Retina (tissue), 1 donor: ENCODE measurements at places on chromosomes 12 and 14.

- DNase-seq, result no peak
These were observed 28.3 kb downstream of the NTN4 start for GRCh38 chr12:95762123-95762785.

DNA sequence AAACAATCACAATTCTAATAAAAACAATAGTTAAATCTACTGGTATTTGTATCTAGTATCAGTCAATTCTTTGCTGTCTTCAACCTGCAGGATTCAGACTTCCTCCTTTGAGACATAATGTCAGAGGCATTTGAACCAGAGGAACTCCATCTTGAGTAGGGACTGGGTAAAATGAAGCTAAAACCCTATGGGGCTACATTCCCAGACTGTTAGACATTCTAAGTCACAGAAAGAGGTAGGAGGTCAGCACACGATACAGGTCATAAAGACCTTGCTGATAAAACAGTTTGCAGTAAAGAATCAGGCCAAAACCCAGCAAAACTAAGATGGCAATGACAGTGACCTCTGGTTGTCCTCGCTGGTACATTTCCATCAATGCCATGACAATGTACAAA, 48.2 kb upstream of the MAP3K9 start:
- DNase-seq, result no peak

GRCh38 chr14:98956181-98956580, 315.8 kb downstream of the BCL11B start:
- no peak for DNase-seq

DNA sequence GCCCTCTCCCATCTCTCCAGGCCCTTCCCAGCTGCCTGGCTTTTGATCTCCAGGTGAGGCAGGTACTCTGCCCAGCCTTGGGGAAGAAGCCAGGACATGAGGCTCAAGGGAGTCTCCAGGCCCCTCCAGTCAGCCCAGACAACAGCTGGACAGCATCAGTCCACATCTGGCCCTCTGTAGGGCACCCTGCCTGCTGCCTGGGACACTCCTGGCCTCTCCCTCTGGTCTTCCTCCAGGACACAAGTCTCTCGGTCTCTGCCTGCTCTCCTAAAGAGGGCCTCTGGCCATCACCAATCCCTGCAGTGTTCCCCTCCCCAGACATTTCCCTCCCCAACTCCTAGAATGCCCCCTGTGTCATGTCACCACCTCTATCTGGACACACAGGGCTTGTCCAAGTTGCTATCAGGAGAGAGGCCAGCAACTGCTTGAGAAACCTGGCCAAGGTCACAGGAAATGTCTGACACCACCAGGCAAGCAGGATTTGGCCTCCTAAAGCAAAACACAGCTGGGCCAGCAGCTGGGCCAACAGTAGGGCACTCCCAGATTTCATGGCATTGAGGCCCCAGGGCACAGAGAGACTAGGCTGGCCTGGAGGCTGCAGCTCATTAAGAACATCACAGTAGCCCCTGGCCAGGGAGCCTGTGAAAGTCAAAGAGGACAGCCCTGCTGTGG, 29.0 kb downstream of the LTBP2 start:
- no peak for DNase-seq

GRCh38 chr12:108744021-108744897, 12.9 kb upstream of the CORO1C start:
- DNase-seq, result no peak

- DNase-seq, result no peak
These were observed 65.7 kb downstream of the PRKD1 start for GRCh38 chr14:29861996-29862395.

GRCh38 chr12:51949342-51950030, 2.0 kb upstream of the ACVR1B start:
- no peak for DNase-seq

GRCh38 chr14:64806202-64806861, 73.4 kb downstream of the SPTB start:
- DNase-seq, result no peak

DNA sequence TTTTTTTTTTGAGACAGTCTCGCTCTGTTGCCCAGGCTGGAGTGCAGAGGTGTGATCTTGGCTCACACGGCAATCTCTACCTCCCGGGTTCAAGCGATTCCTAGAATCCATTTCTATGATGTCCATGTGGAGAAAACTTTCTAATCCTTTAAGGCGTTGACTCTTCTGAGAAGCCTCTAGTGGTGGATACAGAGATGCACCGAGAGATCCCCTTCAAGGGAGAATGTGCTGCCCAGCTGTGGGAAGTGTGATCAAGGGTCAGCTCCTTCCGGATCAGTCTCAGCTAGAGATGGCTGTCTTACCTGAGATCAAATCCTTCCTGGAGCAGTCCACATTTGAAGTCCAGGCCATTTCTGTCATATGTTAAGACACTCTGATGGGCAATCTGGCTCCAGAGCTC, 92.7 kb upstream of the HECTD1 start:
- DNase-seq, result no peak

DNA sequence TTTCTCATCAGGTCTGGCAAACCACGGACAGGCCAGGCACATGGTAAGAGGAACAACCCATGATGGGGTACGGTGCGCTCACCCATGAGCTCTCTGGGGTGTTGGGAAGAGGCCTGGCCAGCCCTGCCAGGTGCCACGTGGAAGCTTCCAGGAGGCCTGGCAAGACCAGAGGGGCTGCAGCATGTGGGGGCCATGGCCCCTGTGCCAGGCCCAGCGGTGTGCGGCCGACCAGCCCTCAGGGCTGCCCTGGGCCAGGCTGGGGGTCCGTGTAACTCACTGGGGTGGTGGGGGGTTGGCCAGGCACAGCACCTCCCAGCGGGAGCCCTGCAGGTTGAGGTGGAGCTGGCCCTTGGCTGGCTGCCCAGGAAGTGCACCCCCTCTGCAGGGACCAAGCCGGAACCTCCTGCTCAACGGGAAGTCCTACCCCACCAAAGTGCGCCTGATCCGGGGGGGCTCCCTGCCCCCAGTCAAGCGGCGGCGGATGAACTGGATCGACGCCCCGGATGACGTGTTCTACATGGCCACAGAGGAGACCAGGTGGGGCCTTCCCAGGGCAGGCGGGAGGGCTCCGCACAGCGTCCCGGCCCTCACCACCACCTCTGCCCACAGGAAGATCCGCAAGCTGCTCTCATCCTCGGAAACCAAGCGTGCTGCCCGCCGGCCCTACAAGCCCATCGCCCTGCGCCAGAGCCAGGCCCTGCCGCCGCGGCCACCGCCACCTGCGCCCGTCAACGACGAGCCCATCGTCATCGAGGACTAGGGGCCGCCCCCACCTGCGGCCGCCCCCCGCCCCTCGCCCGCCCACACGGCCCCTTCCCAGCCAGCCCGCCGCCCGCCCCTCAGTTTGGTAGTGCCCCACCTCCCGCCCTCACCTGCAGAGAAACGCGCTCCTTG, 4.9 kb upstream of the CRIP2 start:
- DNase-seq, result no peak

DNA sequence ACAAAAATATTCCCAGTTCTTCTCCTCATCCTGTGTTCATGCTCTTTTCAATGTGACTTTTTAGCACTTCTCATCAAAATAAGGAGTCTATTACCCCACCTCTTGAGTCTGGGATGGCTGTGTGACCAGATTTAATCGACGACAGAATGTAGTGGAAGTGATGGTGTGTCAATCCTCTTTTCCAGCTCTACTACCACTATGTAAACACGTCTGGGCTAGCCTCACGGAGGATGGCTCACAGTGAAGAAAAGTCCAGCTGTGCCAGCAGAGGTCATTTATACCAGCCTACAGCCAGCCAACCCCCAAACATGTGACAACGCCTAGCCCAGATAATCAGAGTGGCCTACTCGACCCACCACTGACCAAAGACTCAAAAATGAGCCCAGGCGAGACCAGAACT, 37.3 kb upstream of the FGF6 start:
- no peak for DNase-seq

DNA sequence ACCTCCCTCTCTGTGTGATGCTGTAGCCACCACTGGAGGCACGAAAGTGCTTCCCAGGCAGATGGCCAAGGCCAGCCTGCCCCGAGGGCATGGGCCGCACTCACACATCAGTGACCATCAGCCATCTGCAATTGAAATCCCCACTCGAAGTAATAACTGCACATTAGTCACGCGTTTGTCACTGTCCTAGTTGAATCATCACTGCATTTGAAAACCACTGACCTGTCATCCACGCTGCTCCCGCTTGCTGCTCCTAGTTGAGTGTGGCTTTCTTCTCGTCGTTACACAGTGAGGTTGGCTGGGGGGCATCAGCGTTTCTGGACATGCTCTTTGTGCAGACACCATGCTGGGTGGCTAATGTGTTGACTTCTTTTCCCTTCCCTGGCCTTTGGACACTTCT, 176.1 kb downstream of the ADGRD1 start:
- peak; percentile 86 for DNase-seq

DNA sequence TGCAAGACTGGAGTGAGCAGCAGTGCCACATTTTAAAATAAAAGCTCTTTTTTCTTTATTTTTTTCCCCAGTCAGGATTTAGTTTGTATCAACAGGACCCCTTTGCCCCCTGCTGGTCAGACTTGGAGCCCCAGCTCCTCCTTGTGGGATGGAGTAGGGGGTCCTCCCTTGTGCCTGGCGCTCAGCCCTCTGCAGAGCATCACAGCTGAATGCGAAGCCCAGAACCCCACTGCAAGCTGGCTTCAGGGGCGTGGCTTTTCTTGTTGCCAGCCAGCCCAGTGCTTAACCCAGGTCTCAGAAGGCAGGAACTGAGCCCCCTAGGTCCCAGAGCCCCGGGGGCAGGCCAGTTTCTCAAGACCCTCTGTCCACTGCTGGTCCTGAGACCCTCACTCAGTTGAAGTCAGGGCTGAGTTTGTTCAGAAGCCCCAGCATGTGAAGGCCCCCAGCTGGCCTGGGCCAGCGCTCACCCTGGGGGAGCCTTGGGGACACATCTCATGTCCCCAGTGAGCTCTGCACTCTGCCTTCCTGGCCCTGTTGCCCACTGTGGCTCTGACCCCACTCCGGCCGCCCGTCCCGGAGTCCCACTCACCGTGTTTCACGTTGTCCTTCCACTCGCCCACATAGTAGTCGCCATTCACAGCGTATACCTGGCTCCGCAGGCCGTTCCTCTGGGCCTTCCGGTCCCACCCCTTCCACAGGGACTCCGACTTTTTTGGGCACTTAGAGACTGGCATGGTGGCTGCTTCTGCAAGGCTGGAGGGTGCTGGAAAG, 519 bp downstream of the MORN3 start:
- peak; percentile 54 for DNase-seq

DNA sequence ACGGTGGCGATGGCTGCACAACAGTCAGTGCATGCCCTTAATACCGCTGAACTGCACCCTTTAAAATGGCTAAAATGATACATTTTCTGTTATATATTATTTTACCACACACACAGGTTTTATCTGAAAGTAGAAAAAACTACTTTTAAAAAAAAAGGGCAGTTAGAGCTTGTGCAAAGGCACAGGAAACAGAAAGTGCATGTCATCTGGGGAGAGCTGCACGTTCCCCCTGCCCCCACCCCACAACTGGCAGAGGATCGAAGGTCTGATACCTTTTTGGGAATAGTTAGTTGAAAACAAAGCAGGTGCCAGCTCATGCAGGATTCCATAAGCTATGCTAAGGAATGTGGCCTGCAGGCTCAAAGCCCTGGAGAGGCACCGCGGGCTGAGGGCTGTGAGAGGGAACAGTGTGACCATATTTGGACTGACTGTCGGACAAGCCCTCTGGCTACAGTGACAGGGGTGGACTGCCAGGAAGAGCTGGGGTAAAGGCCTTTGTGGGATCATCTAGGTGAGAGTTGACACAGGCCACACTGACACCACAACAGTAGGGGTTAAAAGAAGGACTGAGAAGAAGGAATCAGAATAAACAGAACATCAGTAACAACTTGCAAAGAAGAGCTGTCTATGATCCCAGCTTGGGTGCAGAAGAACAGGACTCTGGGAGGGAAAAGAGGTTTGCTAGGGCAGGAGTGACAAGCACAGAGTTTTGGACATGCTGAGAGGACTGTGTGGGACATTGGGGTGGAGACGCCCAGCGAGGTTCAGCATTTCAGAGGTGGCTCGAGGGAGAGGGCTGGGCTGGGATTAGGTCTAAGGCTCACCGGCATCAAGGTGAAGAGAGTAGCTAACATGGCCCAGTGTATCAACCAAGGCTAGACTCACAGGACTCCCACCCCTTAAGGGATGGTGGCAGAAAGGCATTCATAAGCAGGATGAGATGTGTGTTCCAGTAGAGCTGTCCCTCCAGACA, 54.6 kb downstream of the ACTN1 start:
- no peak for DNase-seq

GRCh38 chr14:26766726-26767125, 168.9 kb upstream of the NOVA1 start:
- DNase-seq, result no peak

GRCh38 chr12:70641691-70642090, 4.5 kb upstream of the PTPRB start:
- no peak for DNase-seq
